ENCODE measurements at places on chromosomes 4 and X.

GRCh38 chr4:153676486-153676885 lies 7.6 kb upstream of the TLR2 start:
- DNase-seq, result no peak

DNA sequence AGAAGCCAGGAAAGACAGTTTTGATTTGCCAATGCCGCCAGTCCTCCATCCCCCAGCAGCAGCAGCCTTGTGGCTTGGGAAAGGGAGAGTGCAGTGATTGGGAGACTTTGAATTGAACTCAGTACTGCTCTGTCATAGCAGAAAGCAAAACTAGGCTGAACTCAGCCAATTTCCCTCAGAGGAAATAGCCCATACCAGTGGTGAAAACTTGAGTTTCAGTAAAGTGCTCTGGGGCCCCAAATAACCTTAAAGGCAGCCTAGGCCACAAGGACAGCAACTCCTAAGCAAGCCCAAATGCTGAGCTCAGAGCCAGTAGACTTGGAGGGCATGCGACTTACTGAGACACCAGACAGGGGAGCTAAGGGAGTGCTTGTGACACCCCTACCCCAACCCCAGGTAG lies 2.0 kb upstream of the PROM1 start:
- DNase-seq, result no peak

DNA sequence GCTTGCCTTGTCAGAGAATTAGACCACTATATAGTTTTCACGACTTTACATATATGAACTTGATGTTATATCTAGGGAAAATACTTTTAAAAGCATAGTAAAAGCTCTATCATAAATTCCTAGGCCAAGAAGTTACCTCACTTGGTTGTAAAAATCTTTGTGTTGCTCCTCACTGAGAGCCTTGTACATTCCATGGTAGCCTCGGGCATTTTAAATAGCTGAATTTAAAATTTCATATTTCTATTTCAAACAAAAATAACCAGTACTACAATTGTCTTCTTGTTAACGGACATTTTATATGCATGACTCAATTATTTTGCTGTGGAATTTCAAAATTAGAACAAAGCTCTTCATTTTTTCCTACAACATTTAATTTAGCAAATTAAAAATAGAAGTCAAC lies 107.6 kb downstream of the MID1 start:
- no peak for DNase-seq

- no peak for DNase-seq
These were observed 88.7 kb downstream of the DCTD start for GRCh38 chr4:182828360-182829025.

GRCh38 chr4:183988874-183989273 lies 83.8 kb downstream of the STOX2 start:
- DNase-seq, result no peak

GRCh38 chrX:149711545-149712236 lies at the start of gene MAGEA11:
TSS of gene MAGEA11 (plus strand) at chrX:149712060. CDS start at chrX:149713160, 1,100 bp downstream.
- DNase-seq, result no peak

DNA sequence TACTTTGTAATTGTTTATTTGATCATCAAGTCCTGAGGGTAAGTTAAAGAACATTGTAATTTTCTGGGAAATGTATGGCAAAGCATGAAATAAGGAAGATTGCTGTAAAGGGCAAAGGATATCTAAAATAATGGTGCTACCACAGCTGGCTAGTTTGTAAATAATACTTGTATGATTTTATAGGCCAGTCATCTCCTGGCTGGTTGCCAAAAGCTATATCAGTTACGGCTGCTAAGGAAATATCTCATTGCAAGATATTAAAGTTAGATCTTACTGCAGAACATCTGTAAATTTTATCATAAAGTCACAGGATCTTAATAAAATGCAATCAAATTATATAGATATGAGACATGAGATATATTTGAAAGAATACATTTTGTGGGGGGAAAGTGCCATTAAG lies 150.8 kb upstream of the CXCL13 start:
- no peak for DNase-seq

GRCh38 chr4:22667332-22667940 lies 25.3 kb upstream of the GBA3 start:
- DNase-seq, result no peak

GRCh38 chrX:124378643-124379042 lies 32.3 kb downstream of the SH2D1A start:
- DNase-seq, result no peak

DNA sequence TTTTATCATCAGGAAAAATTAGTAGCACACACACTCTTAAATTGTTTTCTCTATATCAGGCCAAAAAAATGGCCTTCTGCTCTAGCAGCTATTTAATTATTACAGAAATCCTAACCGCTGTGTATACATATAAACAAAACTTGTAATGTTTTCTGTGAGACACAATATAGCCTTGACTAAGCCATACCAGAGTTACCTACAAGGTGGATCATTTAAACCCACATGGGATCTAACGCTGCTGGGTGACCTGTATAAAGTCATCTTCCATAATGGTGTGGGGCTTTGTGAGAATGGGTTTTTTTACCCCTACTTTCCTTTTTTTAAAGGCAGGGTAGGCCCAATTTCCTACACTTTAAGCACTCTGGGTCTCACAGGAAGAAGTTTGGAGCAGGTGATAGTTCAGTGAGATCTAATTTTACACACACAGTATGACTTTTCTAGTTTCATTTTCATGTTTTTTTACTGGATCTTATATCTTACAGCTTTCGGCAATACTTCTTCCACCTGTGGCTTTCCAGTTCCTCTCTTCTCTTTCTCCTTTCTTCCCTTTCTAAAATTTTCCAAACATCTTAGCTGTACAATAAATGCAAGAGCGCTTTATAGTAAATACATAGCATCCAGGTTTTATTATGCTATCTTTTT lies 66.9 kb upstream of the MMAA start:
- DNase-seq, result no peak

DNA sequence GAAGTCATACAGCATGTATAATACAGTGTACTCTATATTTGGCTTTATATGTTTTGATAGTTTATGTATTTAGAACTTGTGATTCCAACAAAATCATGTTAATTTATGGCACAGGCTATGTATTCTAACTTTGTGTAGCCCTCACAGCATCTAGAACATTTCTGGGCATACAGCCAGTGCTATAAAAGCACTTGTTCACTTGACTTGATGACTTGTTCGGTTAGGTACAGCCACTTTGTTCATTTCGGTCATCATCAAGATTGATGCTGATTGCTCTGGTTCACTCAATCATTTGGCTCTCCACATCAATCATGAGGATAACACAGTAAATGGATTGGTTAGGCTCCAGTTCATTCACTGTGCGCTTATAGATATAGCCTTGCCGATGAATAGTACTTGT lies 97.6 kb upstream of the IRS4 start:
- no peak for DNase-seq

GRCh38 chrX:7925867-7926472 lies 1.2 kb downstream of the PNPLA4 start:
- peak; percentile 6 for DNase-seq

- DNase-seq, result no peak
These were observed 816.1 kb downstream of the CCSER1 start for GRCh38 chr4:90943311-90943710.

GRCh38 chr4:27210956-27211355 lies 350.3 kb downstream of the STIM2 start:
- DNase-seq, result no peak

DNA sequence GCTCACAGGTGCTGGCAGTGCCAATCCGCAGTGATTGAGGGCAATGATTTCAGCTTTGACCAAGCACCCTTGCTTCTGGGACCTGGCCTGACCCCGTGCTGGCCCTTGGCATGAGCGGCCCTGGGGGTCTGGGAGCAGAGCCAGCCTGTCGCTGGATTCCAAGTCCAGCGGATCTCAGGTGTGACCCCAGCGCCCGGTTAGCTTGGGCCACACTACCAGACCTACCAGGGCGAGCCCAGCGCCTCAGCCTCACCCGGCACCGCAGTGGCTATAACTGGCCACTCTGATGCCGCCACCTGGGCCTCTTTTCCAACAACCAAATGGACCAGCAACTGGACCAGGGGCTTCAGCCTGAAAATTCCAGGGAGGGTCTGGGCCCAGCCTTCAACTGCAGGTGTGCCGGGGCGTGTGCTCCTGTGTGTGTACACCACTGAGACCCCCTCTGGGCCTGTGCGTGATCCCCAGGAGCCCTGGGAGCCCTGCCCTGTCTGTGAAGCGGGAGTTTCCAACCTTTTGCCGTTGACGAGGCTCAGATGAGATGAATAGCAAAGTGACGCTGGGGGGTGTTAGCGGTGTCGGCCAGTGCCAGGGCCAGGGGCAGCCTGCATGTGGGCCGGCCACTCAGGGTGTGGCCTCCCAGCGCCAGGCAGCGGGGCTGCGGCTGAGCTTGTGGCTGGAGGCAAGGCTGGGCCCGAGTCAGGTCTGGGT lies 658 bp downstream of the SH3TC1 start:
- DNase-seq, result no peak

- DNase-seq, result no peak
These were observed 7.5 kb upstream of the KLHL15 start for GRCh38 chrX:24034485-24034884.

GRCh38 chr4:186981161-186981560 lies 257.5 kb upstream of the FAT1 start:
- DNase-seq, result no peak

- no peak for DNase-seq
These were observed 14.0 kb downstream of the TBCK start for GRCh38 chr4:106302062-106302438.

DNA sequence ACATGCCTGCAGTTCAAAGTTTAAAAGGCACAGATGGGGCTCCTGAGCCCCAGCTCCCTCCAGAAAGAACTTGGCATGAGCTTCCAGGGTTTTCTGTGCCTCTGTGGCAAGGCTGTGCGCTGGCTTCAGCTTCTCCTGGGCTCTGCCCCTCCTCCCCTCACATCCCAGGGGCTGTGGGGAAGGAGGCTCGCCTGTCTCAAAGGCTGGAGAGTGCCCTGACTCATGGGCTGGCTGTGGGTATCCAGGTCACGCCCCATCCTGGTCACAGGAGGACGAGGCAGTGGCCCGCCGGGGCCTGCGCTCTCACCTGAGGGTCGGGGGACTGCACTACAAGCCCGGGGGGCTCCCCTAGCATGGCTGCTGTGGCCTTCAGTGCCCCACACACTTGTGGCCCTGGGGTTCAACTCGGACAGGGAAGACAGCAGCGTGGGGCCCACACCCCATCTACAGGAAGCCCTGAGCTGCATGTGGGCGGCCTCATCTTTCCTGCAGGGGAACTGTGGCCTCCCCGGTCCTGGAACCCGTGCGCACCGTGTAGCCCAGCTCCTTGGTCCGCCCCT lies 17.9 kb downstream of the LRPAP1 start:
- no peak for DNase-seq

- no peak for DNase-seq
These were observed 253.2 kb downstream of the ANKRD50 start for GRCh38 chr4:124459196-124459940.

DNA sequence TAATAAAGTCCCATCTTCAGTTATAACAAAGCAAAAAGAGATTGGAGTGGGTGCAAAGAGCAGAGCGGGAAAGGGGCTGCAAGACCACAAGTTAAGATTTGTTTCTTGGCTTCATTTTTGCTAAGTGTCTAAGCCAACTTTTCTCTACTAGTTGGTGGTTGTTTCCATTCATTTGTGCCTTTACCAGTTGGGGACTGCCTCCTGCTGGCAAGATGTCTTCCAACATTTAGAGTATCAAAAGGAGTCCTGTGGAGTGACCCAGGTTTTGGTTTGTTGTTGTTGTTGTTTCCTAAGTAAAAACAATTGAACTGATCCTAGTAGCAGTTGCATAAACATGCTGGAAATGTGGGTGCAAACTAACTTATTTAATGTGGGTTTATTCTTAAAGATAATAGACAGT lies 121.1 kb downstream of the SPATA18 start:
- no peak for DNase-seq

DNA sequence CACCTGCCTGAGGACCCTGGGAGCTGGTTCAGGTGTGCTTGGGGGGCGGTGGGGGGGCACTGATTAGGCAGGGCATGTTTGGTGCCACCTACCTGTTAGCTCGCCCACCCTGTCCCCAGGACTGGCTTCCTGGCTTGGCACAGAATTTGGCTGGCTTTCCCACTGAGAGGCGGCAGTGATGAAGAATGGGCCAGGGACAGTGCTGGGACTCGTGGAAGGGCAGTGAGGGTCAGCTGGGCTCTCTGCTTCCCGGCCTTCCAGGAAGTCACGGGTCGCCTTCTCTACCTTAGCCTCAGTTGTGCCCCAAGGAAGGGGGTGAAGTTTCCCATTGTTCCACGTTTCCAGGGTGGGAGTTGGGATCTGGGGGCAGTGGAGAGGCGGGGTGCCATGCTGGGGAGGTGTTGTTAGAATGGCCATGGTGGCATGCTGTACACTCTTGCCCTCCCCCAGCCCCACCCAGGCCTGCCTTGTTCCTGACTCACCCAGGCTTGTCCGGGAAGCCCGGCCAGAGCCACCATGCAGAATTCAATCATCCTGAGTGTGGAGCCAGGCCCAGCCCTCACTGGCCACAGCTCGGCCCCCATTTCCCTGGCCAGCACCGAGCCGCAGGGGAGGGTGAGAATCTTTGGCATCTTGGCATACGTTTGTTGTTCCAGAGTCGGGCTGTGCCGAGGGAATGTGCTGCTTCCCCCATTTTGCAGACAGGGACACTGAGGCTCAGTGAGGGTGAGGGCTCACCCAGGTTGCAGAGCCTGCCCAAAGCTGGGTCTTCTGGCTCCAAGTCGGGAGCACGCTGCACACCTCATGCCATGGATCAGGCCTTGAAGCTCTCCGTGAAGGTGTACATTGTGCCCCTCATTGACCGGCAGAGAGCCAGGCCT lies 21.9 kb upstream of the GPR78 start:
- no peak for DNase-seq

DNA sequence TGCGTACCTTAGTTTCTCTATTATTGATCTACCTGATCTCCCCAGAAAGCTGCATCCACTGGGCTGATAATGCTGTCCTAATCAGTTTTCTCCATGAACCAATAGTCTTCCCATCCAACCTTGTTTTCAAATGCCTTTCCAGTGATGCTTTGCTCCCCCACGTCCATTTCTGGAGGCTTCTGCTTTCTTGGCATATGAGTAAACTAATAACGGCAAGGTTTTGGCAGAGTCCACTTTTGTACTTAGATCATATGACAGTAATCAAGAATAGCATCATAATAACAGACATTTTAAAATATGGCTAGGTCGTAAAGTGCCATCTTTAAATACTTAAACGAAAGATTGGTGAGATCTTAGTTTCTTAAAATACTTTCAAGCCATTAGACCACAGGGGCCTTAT lies 38.4 kb upstream of the FAM9B start:
- DNase-seq, result no peak

DNA sequence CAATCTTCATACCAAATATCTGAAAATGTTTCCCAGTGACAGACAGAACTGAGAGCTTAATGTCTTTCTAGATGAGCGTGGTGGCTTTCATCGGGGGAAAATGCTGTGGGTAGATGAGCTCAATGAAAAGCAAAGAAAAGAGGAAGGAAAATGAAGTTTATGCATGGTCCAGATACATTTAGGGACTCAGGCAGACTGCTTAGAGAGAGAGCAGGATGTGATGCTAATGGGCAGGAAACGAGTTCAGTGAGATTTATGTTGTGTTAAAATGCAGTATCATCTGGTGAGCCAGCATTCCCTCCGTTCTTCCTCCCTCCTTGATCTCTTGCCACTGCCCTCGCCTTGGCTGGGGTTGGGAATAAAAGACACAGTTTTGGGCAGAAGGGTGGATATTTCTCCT lies 229.2 kb downstream of the GBA3 start:
- no peak for DNase-seq

- no peak for DNase-seq
These were observed 29.5 kb downstream of the ASB9 start for GRCh38 chrX:15240414-15240813.

- DNase-seq, result no peak
These were observed 474.8 kb downstream of the TMA16 start for GRCh38 chr4:163969291-163969690.

GRCh38 chr4:24433515-24434214 lies 150.7 kb downstream of the DHX15 start:
- DNase-seq, result no peak

GRCh38 chrX:64188901-64189300 lies 16.6 kb downstream of the AMER1 start:
- no peak for DNase-seq

Measured in stimulated activated CD4-positive, alpha-beta T cell treated with anti-CD3 and anti-CD28 coated beads, Interleukin-15, amount 100 ng/mL, for 1 hour (primary cell).